ENCODE measurements at places on chromosomes 12 and 14. TPM values are rescaled to one million over a fixed set of nuclear protein-coding genes. Genes with fewer than 3 reads are reported as not detected.

DNA sequence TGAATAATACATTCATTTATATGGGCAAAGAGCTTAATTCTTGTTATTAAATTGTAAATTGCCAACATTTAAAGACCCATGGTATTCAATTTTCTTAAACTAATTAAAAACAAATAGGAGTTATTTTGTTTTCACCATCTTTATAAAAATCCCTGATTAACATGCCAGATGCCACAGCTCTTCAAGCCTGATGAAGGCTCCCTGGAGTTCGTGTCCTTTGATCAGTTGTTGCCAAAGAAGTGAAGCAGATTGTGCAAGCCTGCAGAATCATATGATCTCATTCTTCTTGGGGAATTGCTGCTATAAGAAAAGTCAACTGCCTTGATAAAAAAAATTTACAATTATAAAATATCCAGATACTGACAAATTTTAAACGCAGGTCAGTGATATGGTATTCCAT is 288.3 kb upstream of the PPFIA2 start:
- no peak for DNase-seq
- H3K4me3 ChIP-seq, result no peak overlapping the region
- H3K4me1 ChIP-seq, result no peaks in the 10 kb centered on the region
- H3K36me3 ChIP-seq, result no peaks in the 10 kb centered on the region
- peaks cover 9% of the 10 kb centered on the region for H3K27me3 ChIP-seq

Gene RHOJ
- 34.6 TPM for total RNA-seq

Gene SLC15A5
- not detected for total RNA-seq

Gene GNB3
- total RNA-seq, result 21.2 TPM

Gene LRFN5
- total RNA-seq, result 1.3 TPM
